ENCODE measurements at places on chromosomes 7 and 10.
A peak's percentile ranks its signal among the peaks of the same experiment; 100 is the strongest.

- no peak for DNase-seq
These were observed 60.6 kb downstream of the ACADSB start for GRCh38 chr10:123069246-123069986.

- DNase-seq: no peak
These were observed 137.9 kb upstream of the CCDC6 start for GRCh38 chr10:60044242-60044641.

- no peak for DNase-seq
These were observed 3.0 kb upstream of the HOXA7 start for GRCh38 chr7:27159266-27160144.

DNA sequence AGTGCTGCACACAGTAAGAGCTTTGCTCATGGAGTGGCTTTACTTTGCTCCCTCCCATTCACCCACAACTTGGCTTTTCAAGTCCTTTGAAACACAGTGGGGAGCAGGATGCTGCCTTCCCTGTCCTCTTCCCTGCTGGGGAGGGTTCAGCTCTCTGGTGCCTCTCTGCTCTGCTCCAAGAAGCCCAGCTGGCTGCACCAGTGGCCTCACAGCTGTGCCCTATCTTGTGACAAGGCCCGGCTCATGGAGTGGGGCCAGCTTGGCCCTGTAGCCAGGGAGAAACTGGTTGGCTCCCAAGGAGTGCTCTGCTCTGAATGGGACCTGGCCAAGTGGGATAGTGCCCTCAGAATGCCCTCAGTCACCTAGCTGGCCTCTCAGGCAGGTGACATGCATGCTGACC is 212.3 kb upstream of the ZMIZ1 start:
- DNase-seq: no peak

GRCh38 chr7:26144184-26145080 is 7.6 kb upstream of the NFE2L3 start:
- DNase-seq: no peak

DNA sequence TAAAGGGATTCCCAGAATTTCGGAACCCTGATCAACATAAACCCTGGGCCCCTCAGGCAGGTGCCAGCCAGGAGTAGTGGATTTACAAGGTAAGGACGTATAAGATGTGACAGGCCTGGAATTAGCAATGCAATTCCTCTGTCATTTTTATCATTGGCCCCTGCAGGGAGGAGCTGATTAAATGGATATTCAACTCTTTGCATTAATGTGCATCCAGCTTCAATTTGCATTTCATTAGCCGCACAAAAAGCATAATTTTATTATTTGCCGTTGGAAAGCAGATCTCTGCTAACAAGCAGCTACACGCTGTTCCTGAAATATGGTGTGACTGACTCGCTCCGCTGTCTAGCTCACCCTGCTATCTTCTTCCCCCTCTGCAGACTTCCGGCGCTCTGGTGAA is 195.8 kb downstream of the RPS24 start:
- DNase-seq: no peak

- DNase-seq: peak; percentile 95
These were observed 37.0 kb upstream of the DNAJB6 start for GRCh38 chr7:157299613-157300368.

GRCh38 chr7:81383846-81384245 is 386.0 kb downstream of the HGF start:
- no peak for DNase-seq

DNA sequence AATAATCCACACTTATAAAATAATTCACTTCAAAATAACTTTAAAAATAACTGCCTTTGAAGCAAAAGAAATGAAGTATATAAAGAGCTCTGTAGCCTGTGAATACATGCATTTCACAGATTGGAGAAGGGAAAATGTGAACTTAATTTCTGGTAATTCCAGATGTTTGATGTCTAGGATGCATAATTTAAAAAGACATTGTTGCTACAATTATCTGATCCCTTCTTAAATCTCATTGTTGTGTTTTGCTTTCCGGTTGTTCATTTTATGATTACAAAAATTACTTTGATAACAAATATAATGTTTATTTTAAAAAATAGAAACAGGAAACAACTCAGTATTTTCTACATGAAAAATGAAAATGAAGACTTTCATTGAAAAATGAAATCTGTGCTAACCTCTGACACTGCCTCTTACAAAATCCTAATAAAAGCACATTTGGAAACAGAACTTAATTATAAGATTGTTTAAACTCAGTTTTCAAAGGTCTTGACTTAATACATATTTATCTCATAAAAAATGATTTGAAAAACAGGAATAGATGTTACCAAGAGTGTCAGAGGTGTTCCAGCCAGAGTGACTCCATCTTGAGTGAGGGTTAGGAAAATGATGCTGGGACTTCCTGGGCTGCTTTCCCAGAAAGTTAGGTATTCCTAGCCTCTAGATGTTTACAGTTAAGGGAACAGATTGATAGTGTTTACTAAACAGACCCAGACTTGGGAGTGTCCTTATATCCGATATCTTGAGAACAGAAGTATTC is 516.6 kb upstream of the SEMA3D start:
- DNase-seq: no peak

GRCh38 chr7:71793251-71793650 is 618.9 kb downstream of the CALN1 start:
- DNase-seq: no peak

DNA sequence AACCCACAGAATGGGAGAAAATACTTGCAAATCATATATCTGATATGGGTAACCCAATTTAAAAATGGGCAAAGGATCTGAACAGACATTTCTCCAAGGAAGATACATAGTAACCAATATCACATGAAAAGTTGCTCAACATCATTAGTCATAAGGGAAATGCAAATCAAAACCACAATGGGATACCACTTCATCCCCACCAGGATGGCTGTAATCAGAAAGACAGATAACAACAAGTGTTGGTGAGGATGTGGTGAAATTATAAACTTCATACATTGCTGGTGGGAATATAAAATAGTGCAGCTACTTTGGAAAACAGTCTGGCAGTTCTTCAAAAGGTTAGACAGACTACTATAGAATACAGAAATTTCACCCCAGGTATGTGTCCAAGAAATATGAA is 19.3 kb downstream of the AOC1 start:
- DNase-seq: no peak

- DNase-seq: no peak
These were observed 502.0 kb upstream of the MKI67 start for GRCh38 chr10:128628252-128628651.

Data from DND-41 (cell line).